Urothelium cell line (cell line): ENCODE measurements at places on chromosomes 5 and 9.
A peak's percentile ranks its signal among the peaks of the same experiment; 100 is the strongest.

GRCh38 chr5:80711216-80711615, 56.4 kb upstream of the DHFR start:
- DNase-seq: no peak

GRCh38 chr9:107819772-107820565, 330.4 kb upstream of the KLF4 start:
- no peak for DNase-seq

- no peak for DNase-seq
Observed at GRCh38 chr9:120397453-120397852, 182.5 kb downstream of the CDK5RAP2 start.

GRCh38 chr9:112112519-112112918, 62.6 kb downstream of the SUSD1 start:
- DNase-seq: peak; percentile 69

DNA sequence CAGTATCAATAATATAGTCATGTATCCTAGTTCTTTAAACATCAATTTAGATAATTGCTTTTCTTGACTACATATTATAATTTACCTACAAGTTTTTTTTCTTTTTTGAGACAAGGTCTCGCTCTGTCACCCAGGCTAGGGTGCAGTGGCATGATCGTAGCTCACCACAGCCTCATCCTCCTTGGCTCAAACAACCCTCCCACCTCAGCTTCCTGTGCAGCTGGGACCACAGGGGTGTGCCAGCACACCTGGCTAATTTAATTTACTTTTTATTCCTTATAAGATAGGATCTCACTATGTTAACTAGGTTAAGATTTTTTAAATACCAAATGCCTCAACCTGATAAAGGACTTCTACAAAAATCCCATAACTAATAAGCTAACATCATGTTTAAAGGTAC, 21.1 kb downstream of the UIMC1 start:
- DNase-seq: no peak

- DNase-seq: no peak
Observed at GRCh38 chr9:79667817-79668436, 96.2 kb downstream of the TLE4 start.

DNA sequence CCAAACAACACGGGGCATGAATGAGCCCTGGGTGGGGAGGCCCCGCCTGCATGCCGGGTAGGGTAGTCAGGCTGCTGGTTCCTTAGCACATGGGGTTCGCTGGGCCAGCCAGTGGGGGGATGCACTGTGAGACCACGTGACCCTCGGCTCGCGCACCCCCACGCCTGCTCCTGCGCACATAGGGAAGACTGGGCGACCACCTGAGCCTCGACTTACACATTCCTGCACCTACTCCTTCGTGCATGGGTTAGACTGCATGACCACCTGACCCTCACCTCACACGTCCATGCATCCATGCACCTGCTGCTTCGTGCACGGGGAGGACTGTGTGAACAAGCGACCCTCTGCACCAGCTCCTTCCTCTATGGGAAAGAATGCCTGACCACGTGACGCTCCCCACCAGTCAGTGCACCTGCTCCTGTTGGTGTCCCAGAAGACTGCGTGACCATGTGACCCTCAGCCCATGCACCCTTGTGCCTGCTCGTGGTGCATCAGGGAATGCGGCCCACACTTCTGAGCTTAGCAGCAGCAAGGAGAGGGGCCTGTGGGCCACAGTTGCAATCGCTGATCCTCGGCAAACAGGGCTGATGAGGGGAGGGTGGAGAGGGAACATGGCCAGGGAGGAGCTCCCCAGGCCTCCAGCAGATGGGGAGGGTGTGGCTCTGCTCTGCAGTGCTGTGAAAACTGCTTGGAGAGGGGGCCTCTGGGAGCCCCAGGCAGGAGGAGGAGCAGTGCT, 18.1 kb downstream of the LPCAT1 start:
- no peak for DNase-seq

DNA sequence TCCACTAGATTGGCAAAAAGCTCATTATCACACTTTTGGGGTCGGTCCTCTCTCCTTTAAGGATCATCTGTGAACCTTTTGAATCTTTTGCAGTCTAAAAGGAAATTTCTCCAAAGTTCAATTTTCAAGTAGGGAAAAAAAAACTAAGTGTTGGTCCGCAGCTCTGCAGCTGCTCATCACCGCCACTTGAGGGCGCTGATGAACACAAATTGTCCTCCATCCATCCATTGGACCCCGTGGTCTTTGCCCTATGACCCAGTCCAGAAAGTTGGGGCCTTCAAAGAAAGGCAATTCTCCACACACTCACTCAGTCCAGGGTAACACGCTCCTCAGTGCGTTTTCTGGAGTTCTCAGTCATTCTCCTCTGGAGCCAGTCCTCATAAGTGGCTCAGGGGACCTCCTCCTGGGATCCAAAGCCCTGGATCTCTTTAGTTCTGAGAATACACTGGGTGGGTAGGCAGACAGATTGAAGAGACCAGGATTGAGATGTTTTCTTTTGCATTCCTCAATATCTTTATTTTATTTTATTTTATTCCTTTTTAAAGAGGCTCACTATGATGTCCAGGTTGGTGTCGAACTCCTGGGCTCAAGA, 63.6 kb upstream of the SLC28A3 start:
- DNase-seq: peak; percentile 38

GRCh38 chr9:89015336-89015735, 24.1 kb downstream of the S1PR3 start:
- DNase-seq: no peak

GRCh38 chr9:130444565-130445221, at the start of gene ASS1:
TSS of gene ASS1 (plus strand) at chr9:130444961. CDS start at chr9:130452229, 7,268 bp downstream.
- DNase-seq: peak; percentile 92

DNA sequence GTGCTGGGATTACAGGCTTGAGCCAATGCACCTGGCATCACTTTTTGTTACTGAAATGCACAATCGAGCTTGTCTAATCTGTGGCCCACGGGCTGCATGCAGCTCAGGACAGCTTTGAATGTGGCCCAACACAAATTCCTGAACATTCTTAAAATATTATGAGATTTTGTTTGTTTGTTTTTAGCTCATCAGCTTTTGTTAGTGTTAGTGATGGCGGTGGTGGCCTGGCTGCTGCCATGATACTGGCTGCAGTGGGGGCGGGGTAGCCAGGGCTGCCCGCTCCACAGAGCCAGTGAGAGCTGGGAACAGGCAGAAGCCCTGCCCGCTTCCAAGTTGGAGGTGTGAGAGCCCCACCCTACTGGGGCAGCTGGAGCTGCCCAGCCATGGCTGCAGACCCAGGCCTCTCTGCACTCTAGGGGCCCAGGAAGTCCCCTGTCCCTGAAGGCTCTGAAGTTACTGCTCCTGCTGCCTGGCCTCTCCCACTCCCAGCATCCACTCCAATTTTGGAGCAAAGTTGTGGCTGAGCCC, 76.6 kb upstream of the SHB start:
- DNase-seq: no peak

DNA sequence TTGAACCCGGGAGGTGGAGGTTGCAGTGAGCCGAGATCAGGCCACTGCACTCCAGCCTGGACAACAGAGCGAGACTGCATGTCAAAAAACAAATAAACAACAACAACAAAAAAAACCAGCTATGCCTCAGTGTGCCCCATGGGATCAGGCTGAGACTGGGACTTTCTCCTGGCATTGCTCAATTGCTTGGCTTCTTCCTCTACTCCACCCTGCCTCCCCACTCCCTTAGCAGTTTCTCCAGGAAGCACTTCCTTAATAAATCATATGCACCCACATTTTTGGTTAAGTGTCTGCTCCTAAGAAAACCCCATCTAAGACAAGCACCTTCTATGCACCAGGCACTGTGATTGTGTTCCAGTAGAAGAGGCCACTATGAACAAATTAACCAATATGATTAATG, 41.0 kb upstream of the TMEM252 start:
- no peak for DNase-seq

- no peak for DNase-seq
Observed at GRCh38 chr5:149211566-149211965, 60.1 kb upstream of the AFAP1L1 start.
